Left cardiac atrium (tissue), 4 donors: ENCODE measurements at places on chromosomes 7 and 10.

DNA sequence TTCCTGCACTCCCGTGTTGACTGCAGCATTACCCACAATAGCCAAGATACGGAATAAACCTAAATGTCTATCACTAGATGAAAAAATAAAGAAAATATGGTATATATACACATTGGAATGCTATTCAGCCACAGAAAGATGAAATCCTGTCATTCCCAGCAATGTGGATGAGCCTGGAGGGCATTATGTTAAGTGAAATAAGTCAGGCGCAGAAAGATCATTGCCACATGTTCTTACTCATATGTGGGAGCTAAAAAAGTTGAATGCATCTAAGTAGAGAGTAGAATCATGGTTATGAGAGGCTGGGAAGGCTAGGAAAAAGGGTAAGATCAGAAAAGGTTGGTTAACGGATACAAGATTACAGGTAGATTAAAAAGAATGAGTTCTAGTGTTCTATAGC lies 219.1 kb upstream of the MKI67 start:
- no peak for DNase-seq

- DNase-seq, result no peak
Observed at GRCh38 chr10:126902157-126902556, 3.1 kb upstream of the DOCK1 start.

DNA sequence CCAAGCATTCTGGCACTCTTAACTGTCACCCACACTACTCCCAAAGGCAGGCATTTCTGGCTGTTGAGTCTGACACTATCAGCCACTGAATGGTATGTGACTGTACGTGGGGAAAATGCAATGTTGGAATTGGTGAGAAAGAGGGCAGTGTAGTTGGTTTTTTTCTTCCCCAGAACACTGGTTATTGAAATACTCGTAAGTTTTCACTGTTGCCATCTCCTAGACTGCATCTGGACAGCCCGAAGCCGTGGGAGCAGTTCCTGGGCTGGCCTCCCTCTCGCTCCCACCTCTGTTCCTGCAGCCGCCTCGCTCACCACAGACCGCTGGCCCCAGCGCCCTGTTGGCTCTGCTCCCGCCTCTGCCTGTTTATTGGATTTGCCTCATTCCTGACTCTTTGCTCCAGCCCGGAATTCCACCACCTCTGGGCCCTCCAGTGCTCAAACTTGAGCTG lies 5.7 kb downstream of the PLCE1 start:
- DNase-seq, result peak; percentile 73

- no peak for DNase-seq
Observed at GRCh38 chr10:84523526-84523925, 195.1 kb downstream of the CCSER2 start.

DNA sequence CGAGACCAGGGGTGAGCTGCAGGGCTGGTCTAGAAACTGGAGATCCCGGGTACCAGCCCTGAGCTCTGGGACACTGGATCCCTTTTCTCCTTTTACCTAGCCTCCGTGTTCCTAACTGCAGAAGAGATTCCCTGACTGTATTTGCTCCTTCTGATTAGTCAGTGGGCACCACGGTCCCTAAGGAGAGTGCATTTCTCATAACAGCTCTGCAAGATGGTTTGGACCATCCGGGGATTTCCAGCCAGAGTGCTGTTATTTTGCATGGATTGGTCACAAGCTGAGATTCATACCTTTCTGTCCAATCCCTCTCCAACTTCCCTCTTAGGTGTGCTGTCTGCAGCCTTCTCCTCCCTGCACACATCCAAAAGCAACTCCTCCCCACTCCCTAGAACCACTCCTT lies 122.6 kb downstream of the MYL10 start:
- no peak for DNase-seq

- DNase-seq, result no peak
Observed at GRCh38 chr10:132064082-132064755, 1.5 kb upstream of the JAKMIP3 start.

GRCh38 chr10:88889559-88890337 lies 9.7 kb downstream of the STAMBPL1 start:
- DNase-seq, result no peak

GRCh38 chr10:28806488-28806941 lies 129.2 kb downstream of the BAMBI start:
- DNase-seq, result no peak

GRCh38 chr7:73718905-73719805 lies at the start of gene STX1A:
Gene STX1A, minus strand, starts transcription at chr7:73719669. Its CDS starts 38 bp downstream, at chr7:73719631.
- DNase-seq, result peak; percentile 78

GRCh38 chr10:103652599-103653281 lies 159.2 kb downstream of the NEURL1 start:
- DNase-seq, result peak; percentile 50

- DNase-seq, result no peak
Observed at GRCh38 chr7:151438864-151439601, 908 bp downstream of the CRYGN start.

GRCh38 chr10:70147259-70147625 lies 742 bp upstream of the TYSND1 start:
- DNase-seq, result no peak

GRCh38 chr10:43682956-43683355 lies 34.3 kb upstream of the ZNF32 start:
- DNase-seq, result no peak

DNA sequence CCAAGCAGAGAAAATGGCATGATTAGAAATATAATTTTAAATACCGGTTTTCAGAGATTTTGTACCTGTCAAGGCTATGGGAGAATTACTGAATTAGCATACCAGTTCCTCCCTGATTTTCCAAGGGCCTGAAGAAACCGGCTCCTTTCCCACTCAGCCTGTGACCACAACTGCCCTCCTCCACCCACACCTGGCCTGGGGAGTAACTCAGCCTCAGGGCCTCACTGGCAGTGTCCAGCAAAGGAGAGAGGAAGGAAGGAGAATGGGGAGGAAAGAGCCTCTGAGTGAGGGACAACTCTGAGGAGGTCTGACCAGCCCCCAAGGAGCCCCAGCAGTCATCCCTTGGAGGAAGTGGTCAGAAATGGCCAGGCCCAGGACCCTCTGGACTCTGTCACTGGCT lies 98.0 kb upstream of the LYZL2 start:
- DNase-seq, result no peak

GRCh38 chr7:17467386-17467945 lies 169.0 kb downstream of the AHR start:
- no peak for DNase-seq

- DNase-seq, result no peak
Observed at GRCh38 chr10:109914966-109915365, 8.3 kb downstream of the XPNPEP1 start.

- peak; percentile 70 for DNase-seq
Observed at GRCh38 chr7:102044984-102045673, 227.7 kb downstream of the CUX1 start.

DNA sequence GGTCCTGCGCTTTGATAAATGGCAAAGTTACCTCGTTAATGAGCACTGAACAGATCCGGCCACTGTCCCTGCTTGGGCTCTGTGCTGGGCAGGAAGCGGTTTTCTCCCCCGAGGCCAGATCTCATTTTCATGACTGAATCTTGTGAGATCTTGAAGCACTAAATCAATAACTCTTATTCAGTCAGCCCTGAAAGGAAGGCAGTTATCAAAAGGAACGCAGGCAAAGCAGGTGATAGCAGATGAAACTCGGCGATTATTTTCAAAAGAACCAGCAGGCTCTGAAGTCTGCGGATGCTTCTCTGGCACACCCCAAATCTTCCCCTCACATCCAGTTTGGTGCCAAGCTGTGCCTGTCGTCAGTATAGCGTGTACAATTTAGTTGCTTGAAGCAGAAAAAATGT lies 228.7 kb downstream of the BAMBI start:
- no peak for DNase-seq

DNA sequence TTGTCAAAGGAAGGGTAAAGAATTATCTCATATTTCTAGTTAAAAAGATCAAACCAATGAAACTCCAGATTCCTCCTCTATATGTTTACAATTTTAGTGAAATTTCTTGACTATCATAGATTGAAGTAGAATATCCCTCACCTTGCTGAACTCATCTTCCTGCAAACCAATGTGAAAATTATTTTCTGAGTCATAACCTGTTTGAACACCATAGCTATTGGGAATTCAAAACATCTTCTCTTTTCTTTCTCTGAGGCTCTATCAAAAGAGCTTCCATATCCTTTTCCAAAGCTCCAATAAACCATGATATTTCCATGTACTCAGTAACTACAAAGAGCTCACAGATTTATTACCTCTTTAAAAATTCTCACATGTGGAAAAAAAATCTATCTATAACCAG lies 134.3 kb downstream of the DOCK4 start:
- no peak for DNase-seq

DNA sequence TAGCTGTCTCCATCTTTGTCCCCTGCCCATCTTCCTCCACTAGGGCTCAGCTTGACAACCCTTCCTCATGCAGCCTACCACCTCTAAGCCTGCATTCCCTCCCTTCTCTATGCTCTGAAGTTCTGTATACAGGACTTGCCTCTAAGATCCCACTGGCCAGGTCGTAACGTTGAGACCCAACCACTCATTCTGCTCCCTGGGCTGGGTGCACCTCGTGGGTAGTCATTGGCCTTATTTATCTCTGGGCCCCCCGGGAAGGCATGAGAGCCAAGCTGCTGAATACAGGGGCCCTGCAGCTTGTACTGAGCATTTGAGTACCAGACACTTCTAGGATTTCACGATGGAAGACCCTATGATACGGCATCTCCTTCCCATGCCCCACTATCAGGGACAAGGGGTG lies 31.2 kb downstream of the MYL10 start:
- no peak for DNase-seq

GRCh38 chr7:133290041-133290440 lies 37.2 kb downstream of the EXOC4 start:
- DNase-seq, result no peak

DNA sequence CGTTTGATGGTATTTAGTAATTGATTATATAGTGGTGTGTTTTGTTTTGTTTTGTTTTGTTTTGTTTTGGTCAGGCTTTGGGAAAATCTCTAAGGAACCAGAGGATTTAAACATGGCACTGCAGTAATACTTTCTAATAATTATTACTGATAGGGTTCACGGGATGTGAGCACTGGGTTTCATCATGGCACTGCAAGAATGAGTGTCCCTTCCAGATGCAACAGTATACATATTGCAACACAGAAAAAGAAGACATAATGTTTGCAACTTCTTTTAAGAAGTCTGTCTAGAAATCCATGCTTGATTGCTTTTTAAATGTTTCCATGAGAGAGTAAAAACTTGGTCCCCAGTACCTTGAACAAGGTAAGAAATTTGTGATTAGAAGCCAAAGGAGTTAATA lies 2.2 kb upstream of the CDCA7L start:
- no peak for DNase-seq

GRCh38 chr7:142669074-142669654 lies 80.1 kb upstream of the PRSS1 start:
- no peak for DNase-seq

- DNase-seq, result peak; percentile 30
Observed at GRCh38 chr7:48887500-48887899, 36.8 kb upstream of the CDC14C start.

DNA sequence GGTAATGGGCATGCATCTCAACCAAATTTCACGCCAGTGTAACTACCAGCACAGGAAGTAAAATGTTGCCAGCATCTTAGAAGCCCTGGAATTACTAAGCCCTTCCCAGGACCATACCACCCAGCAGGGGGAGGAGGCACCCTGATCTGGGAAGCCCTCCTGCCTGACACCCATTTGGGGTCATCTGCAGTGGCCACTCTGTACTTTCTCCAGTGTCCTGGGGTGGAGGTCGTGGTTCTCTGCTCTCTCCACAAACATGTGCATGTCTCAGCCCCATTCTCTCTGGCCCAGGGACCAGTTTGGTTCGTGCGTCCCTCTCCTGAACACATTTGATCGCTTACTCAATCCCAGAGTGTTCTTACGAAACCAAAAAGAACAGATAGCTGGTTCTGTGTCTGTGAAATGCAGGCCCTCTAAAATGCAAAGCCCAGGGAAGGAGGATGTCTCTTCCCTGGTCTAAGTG lies 9.4 kb upstream of the LRRC27 start:
- no peak for DNase-seq

DNA sequence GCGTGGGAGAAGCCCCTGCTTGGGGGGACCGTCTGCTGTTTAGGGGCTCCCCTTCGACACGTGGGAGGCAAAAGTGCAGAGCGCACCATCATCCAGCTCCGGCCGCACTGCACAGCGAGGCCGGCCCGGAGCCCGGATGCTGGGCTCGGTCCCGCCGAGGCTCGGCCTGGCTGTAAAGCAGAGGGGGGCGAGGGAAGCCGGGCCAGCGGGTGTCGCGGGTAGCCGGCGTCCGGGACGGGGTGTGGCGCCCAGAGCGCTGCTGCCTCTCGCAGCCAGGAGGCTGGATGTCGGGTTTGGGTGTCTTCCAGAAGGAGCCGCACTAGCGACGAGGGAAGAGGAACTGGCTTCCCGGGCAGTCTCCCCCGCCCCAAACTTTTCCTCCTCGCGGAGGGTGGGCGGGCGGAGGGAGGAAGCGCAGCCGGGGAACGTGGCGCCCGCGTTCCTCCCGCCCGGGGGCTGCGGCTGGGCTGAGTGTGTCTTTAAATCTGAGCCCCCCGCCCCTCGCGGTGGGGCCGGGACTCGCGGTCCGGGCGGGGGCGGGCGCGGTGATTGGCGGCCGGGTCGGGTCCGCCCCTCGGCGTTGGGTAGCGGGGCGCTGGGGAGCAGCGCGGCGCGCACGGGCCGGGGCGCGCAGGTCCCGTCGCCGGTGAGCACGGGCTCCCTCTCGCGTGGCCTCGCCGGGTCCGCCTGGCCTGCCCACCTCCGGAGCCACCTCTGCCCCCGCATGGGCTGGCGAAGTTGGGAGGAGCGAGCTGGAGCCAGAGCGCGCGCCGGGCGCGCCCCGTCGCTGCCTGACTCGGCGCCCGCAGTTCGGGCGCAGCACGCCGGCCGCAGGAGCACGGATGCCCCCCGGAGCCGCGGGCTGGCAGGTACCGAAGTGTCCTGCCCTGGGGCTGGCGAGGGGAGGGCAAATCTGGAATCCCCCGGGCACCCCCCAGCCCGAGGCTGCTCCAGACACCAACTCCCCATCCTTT lies at the start of gene PALD1:
Gene PALD1 (plus strand): TSS at position 577 of the 974 bp plus-strand sequence. CDS start 47,185 bp downstream, outside the sequence.
- DNase-seq, result peak; percentile 87

DNA sequence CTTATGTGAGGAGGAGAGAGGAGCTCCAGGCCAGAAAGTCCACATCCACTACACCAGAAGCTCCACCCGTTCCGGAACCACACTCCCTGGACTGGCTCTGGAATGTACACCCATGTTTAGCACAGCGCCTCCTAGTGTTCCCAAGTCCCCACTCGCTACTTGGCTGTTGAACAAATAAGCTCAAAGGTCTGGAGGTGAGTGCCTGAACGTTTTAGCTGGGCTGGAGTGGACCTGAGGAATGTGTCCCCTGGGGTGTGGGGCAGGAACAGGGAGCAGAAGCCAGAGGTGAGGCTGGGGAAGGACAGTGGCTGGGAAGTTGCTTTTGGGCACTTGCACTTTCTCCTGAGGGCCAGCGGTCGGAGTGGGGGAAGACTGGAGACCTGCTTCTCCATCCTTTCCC lies 164.1 kb upstream of the CDCA7L start:
- peak; percentile 41 for DNase-seq

- DNase-seq, result no peak
Observed at GRCh38 chr7:157871681-157872080, 534.9 kb downstream of the DNAJB6 start.

GRCh38 chr10:52956461-52956860 lies 183.9 kb upstream of the MBL2 start:
- no peak for DNase-seq

GRCh38 chr10:102468683-102469082 lies 17.3 kb upstream of the C10orf95 start:
- no peak for DNase-seq

- DNase-seq, result no peak
Observed at GRCh38 chr7:141313896-141314295, 237.3 kb upstream of the AGK start.
